ENCODE measurements at places on chromosomes 5 and 9.

GRCh38 chr9:78149702-78150291 lies 86.1 kb upstream of the CEP78 start:
- no peak for DNase-seq

GRCh38 chr5:143511736-143512135 lies 108.2 kb upstream of the NR3C1 start:
- DNase-seq: no peak

- no peak for DNase-seq
These were observed 6.9 kb upstream of the CTSL start for GRCh38 chr9:87718852-87719612.

DNA sequence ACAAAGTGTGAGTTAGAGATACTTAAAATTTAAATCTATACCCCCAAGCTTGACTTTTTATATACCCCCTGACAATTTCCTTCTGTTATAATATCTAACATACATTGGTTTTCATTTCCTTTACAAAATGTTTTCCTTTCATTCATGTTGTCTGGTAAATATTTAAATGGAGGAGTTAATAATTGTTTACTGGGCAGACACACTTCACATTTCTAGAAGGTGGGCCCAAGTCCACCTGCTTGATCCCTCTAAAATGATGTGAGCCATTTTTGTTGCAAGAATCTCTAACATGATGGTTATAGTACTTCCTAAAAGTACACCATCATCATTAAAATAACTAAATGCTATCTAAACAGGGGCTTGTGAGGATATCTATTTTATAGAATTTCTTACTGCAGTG lies 155.9 kb downstream of the FAM174A start:
- no peak for DNase-seq

DNA sequence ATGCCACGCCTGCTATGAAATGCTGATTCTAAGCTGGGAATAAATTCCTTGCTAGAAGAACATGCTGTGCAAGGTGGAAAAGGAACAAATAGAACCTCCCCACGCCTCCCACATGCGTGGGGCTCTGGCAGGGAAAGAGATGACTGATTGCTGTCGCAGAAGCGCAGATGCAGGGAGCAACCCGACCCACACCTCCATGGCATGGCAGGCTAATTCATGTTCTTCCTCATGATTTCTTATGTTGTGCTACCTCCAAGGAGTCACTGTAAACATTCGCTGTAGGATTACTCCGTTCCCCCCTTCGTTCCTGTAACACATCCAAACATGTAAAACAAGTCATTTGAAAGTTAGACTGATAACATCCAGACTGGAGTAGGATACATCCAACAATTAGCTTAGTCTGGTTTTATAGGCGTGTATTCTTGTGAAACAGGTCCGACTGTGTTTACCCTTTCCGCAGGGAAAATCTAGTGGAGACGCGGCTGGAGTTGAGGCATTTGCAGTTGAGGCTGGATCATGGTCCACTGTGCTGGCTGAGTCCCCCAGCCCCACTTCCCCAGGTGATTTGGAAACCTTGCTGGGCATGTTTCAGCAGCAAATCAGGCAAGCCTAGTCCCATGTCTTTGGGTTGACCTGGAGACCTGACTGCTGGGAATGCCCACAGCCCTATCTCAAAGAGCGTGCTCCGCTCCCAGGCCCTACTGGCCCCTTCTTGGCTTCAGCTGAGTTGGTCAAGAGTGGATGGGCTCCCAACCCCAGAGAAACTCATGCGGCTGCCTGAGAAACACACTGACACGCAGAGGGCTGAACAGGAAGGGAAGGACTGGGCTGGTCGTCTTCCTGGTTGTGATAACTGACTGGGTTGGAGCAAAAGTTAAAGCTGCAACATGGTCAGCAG lies 24.8 kb upstream of the ANKRD33B start:
- no peak for DNase-seq

DNA sequence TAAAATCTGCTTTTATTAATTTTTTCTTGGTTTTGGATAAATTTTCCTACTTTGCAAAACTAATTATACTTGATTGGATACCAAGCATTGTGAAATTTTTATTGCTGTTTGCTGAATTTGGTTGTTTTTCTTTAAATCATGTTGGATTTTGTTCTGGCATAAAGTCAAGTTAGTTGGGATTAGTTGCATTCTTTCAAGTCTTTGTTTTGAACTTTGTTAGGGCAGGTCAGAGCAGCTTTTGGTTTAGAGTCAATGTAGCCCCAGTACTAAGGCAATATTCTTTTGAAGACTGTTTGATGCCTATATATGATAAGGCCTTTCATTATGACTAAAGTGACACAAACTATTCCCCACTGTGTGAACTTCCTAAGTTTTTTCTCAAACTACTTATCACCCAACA lies 531.1 kb downstream of the RASEF start:
- DNase-seq: no peak

DNA sequence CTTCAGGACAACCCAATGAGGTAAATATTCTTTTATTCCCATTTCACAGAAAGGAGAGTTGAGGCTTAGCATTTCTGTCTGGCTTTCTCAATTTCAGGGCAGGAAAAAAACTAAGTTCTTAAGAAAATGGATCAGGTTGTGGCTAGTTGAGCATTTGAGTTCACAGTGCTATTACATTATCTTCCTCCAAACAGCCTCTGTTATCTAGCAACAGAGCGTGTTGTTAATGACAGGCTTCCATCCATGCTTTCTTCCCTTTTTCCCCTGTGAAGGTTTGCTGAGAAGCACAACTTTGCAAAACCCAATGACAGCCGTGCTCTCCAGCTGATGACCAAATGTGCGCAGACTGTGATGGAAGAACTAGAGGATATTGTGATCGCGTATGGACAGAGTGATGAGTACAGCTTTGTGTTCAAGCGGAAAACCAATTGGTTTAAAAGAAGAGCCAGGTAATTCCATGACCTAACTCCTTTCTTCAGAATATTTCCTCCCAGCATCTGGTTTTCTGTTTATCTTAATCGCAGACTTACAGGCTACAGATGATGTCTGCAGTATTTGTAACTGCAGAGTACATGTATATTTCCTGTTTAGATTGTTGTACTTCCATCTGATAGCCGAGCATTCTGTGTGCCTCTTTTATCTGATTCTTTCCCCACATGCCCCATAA lies 1.5 kb downstream of the THG1L start:
- no peak for DNase-seq

DNA sequence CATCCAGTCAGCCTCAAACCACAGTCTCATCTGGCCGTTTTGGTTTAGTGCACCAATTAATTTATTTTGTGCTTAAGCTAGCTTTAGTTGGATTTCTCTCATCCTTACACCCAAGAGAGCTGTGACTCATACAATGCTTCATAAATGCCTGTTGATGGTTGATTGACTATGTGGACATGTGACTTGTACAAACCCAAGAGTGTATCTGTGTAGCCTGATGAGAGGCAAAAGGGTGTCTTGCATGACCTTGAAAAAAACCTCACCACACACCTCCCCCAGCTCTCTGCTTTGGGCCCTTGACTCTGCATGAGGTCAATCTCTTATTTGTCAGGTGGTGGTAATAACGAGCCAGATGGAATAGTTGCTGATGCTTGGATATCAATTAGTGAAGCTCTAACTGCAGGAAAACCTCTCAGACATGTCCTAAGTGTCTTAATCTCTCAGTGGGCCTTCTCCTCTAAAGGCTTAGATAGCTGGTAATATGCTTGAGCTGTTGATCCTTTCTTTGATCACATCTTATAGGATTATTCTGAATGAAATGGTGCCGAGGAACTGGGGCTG lies 10.6 kb upstream of the GLRA1 start:
- DNase-seq: no peak

GRCh38 chr9:27432308-27432707 lies 91.8 kb upstream of the IFNK start:
- no peak for DNase-seq

DNA sequence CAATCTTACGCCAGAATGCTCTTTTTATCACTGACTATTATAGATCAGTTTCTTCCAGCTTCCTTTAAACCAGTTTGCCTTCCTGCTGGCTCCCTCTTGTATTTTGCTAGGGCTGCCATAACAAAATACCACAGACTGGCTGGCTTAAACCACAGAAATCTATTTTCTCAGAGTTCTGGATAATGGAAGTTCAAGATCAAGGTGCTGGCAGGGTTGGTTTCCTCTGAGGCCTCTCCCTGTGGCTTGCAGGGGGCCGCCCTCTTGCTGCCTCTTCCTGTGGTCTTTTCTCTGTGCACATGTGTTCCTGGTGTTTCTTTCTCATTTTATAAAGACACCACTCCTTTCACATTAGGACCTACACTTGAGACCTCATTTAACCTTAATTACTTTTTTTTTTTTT lies 6.8 kb upstream of the FXN start:
- no peak for DNase-seq

- DNase-seq: no peak
These were observed 126.4 kb downstream of the ADAMTS6 start for GRCh38 chr5:65355301-65355700.

DNA sequence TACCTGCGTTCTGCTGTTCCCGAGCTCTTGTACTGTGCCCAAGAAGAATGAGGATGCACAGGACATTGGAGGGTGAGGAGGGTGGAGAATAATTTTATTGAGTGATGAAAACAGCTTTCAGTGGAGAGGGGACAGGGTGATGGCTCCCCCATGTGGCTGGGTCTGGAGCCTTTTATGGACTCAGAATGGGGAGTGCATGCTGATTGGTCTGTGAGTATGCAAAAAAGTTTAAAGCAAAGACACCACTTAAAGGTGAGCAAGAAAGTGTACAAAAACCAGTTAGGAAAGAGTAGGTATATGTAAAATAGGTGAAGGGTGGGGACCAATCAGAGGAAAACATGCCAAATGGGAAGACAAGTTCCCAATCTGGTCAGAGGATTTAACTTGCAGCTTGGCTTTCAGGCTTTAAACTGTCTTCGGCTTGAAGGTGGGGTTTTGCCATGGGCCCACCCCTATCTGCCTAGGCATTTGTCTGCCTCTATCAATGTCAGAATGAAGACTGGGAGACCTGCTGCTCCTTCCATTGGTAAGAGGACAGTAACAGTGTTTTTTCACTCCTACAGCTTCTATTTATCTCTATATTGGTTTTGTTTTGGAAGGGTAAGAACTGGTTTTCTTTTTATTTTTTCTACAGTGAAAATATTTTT lies 118.0 kb upstream of the RAI14 start:
- no peak for DNase-seq

Measured in stimulated activated CD4-positive, alpha-beta T cell treated with anti-CD3 and anti-CD28 coated beads, Interleukin-1b, Interleukin-23, amount 100 ng/mL, for 1 hour (primary cell).